ENCODE measurements at places on chromosomes 2 and 18. TPM values are rescaled to one million over a fixed set of nuclear protein-coding genes. Genes with fewer than 3 reads are reported as not detected.

The RNF125 gene
- total RNA-seq, result 1.5 TPM

The ZNF804A gene
- 0.10 TPM for total RNA-seq

GRCh38 chr2:151198645-151199044 is 63.0 kb downstream of the RBM43 start:
- DNase-seq, result no peak

GRCh38 chr2:232997749-232998665 is 15.0 kb downstream of the NGEF start:
- no peak for DNase-seq

DNA sequence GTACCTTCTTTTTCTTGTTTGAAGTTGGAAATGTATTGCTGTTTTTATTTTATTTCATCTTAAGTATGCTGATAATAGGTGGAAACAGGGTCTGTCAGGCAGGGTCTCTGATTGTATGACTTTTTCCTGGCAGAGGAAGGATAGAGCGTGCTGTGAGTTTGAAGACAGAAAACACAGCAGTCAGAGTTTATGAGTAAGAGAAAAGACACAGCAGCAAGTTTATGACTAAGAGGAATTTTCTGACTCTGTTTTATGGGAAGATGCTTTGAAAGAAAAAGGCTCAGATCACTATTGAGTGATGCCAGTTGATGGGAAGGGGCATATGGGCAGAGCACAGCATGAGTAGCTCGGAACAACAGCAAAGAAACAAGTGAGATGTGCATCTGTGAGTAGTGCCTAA is 379.1 kb downstream of the MEIS1 start:
- DNase-seq, result no peak

- DNase-seq, result peak; percentile 18
Measured at GRCh38 chr2:150303281-150303680, 184.2 kb downstream of the RND3 start.

The NOSTRIN gene
- 6.6 TPM for total RNA-seq

DNA sequence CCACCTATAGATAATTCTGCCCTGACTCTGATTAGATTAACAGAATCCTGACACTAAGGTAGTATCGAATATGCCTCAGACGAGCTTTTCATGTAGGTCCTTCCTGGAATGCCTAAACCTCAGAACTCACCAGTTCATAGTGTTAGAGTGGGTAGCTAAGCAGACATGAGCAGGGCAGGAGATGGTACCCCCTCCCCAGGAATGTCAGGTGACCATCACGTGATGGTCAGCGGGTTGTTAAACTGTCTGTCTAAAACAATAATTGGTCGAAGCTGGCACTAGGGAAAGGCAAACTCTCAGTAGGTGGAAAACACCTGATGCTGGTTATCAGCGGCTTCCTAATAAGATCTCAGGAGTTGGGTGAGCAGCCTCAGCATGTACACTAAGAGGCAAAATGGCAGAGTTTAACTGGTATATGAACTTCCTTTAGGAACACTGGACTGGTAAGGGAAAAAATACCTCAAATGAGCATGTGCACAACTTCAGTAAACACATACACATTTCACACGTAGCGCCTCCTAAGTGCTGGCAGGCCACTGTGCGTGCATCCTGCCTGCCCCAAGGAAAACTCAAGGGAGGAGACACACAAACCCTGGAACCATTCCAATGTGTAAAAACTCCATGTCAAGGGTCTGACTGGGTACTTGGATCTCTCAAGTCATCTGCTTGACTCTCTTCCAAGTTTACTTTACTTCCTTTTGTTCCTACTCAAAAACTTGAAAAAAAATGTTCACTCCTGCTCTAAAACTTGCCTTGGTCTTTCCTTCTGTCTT is 339.5 kb downstream of the GULP1 start:
- DNase-seq, result no peak

The CYP27A1 gene
- total RNA-seq, result 42.8 TPM

The CCBE1 gene
- 8.7 TPM for total RNA-seq

DNA sequence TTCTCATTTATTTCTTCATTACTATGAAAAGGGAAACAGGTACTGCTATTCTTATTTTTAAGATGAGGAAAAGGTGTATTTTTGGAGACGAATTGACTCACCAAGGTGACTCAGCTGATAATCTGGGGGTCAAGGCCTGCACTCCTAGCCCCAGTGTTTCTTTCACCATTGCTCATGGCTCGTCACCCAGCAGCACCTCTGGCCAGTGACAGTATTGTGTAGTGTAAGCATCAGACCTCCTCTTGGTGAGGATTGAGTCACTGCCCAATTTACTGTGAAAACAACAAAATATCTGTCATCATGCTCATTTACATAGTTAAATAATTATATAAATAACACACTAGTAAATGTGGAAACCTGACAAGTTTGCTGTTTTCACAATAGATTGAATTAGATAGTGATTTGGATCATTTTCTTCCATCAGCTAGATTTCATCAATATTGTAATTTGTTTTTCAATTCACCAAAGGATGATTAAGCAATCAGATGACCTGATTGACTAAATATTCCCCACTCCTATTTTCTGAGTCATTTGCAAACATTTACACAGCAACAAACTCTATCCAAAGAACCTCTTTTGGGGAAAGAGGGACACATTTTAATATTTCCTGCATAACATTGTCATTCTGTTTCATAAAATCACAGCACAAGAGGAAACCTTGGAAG is 492.8 kb upstream of the RAB12 start:
- peak; percentile 86 for DNase-seq

DNA sequence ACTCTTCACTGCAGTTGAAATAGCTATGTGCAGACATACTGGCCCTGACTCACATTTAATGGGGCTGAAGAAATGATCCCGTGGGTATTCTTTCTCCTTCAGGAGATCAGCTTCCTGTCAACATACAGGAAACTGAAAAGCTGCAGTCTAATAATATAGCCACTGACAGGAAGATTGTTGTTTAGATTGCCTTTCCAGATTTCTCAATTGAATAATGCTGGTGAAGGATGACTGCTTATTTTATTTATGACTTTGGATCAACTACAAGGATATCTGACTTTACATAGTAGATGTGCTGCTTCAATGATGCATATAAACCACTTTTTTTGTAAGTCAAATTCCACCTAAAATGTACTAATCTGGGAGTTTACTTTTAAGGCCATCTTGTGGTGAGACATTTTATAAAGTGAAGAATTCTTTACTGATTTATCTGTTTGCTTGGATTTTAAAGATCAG is 93.4 kb upstream of the MAP4K3 start:
- peak; percentile 74 for DNase-seq

DNA sequence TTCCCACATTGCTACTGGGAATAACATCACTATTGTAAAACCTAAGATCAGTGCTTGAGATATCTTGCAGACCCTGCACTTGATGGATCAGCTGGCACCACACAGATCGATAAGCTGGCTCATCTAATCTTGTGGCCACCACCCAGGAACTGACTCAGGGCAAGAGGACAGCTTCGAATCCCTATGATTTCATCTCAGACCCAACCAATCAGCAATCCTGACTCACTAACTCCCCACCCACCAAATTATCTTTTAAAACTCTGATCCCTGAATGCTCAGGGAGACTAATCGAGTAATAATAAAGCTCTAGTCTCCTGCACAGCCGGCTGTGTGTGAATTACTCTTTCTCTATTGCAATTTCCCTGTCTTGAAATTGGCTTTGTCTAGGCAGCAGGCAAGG is 11.3 kb upstream of the TEX44 start:
- no peak for DNase-seq

DNA sequence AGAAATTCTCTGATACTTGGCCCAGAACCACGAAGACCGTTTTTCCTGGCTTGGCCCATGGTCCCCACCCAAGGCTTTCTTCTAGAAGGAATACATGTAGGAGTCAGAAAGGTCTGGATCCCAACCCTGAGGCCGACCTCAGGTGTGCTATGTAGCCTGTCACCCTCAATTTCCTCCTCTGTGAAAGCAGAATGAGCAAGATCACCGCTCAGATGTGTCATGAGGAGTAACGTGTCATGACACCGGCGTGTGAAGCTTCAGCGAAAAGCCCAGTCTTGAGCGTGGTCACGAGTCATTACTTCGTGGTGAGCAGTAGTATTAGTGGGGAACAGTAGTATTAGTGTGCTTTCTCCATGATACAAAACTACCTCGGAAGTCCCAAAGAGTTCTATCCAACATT is 103.4 kb downstream of the ALPK2 start:
- peak; percentile 86 for DNase-seq

DNA sequence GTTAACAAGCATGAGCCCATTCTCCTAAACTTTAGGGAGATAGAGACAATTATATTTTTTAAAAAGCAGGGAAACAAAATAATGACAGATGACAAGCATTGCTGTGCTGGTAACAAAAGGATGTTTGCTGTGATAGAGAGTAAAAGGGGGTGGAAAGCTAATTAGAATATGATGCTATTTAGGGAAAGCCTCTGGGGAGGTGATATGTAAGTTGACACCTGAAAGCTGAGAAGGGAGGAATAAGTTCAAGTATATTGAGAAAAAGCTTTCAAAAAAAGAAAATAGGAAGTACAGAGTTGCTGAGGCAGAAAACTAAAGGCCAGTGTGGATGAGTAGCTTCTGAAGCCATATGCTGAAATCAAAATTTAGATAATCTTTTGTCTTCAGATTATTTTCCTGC is 565.2 kb upstream of the NRXN1 start:
- DNase-seq, result no peak

DNA sequence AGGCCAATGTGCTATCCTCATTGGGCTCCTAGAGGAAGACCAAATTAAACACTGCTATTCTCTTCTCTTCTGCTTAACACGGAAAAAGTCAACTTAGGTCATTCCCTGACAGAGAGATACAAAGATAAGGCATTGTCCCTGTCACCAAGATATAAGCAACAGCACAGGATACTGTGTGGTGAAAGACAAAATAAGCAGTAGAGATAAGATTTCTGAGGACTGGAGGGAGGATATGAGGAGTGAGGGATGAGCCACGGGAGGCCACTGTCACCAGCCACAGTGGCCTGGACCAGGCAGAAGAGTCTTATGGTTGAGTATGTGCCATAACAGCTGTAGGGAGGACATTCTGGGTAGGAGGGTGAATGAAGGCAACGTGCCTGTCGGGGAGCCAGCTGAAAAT is 54.4 kb upstream of the SLC14A2 start:
- DNase-seq, result no peak

DNA sequence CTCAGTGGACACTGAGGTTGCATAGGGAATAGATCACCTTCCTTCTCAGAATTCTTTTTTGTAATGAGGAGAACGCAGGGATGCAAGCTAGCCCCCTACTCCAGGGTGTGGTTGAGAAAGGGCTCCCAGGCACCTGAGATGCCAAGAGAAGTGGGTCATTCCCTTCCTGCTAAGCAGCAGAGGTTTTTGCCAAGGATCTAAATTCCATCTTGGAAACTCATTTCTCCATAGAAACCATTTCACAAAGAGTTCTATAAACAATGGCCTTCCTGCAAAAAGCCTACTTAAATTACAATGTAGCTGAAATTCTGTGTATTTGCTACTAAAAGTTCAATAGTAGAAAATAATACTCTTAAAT is 3.7 kb upstream of the PPP3R1 start:
- no peak for DNase-seq

DNA sequence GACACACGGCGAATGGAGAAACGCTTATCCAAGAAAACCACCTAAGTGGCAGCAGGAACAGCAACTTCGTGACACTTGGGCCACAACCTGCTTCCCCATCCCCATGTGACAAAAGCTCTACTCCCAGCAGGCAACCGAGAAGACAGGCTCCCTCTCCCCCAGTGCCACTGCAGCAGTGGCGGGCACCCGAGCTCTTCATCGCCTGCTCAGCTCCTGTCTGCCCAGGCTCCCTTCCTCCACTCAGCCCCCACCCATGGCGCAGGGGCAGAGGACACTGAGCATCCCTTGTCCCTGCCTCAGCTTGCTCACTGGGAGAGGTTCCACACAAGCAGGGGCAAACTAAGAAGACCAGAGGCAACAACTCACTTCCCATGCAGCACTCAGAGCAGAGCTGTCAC is 22.9 kb downstream of the SLC66A2 start:
- DNase-seq, result no peak

The STAT4 gene
- 3.0 TPM for total RNA-seq

GRCh38 chr2:144935191-144935590 is 415.3 kb upstream of the ZEB2 start:
- DNase-seq, result no peak

DNA sequence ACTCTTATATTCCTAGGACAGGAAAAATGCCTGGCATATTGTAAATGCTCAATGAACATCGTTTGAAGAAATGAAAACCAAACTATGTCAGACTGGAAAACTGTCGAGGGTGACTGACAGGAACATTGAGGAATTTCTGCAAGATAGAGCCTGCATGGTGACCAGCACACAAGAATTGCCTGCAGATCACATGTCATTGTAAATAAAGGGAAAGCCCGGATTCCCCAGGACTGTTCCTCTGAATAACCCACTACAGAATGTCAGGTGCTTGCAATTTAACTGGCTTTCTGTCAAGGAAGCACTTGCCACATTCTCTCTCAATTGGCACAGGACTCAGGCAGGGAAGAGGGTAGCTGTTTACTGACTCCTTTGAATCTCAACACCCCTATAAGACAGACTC is 129.0 kb upstream of the REG3G start:
- DNase-seq, result no peak

The CTAGE1 gene
- not detected for total RNA-seq

The COLEC12 gene
- total RNA-seq, result 0.52 TPM

DNA sequence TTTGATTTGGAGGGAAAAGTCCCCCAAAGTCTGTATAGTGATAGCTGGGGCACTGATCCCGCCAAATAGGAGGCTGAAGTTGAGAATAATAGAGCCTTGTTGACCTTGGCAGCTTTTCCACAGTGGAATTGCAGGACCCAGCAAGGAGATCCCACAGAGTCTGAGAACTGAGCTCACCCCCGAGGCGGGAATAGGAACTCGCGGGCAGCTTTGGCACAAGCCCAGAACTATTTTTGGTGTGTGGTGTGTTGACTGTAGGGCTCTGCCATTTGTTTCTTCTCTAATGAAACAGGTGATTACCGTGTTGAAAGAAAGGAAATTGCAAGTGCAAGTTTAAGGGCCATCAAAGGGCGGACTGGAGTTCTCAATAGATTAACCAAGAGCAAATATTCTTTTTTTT is 34.0 kb downstream of the SH3RF3 start:
- no peak for DNase-seq

GRCh38 chr18:55300421-55300935 is 287.5 kb downstream of the TCF4 start:
- DNase-seq, result no peak

- no peak for DNase-seq
Measured at GRCh38 chr18:60656553-60656952, 284.0 kb upstream of the MC4R start.

DNA sequence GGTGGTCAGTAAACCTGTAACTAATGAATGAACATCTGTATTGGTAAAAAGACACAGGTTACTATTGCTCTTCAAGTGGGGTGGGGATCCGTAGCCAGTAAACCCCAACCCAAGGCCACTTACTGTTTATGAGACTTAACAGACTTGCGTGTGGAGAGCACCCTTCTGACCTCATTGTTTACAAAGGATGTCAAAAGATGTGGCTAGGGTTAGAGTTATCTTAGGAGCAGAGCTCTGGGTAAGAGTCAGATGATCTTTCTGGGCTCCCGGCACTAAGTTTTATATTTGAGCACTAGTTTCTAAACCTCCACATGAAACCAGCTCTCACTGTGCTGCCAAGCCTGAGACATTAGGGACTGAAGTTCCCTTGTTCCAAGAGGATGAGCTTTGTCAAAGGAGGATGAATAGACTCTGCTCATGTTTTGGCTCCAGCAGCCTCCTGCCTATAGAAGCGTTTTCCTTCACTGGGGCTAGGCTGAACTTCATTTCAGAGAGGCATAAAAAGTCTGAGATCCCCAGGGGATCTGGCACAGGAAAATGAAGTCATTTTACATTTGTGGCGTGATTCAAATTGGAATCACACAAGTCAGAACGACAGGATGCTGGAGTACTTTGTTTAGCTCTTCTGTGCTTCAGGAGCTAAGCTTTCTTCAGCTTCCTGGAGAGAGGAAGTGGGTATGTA is 403.1 kb upstream of the TRIB2 start:
- DNase-seq, result no peak

GRCh38 chr18:48326901-48327675 is 82.1 kb downstream of the ZBTB7C start:
- peak; percentile 76 for DNase-seq
